ENCODE measurements at places on chromosomes 3 and 15.

DNA sequence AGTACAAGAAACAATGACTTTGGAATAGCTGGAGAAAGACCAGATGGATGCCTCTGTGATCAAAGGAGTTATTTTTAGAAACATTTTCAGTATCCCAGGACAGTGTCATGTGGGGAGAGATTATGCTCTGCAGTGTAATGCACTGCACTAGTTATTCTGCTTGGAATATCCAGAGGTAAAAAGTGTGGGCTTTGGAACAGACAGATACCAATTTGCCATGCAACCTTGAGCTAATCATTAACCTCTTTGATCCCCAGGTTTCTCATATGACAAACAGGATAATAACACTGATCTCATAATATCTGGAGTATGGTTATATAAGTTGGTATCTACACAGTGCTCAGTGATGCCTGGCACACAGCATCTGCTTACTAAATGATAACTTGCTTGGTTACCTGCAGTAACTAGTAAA, 12.2 kb upstream of the SLC7A14 start:
- no peak for DNase-seq

DNA sequence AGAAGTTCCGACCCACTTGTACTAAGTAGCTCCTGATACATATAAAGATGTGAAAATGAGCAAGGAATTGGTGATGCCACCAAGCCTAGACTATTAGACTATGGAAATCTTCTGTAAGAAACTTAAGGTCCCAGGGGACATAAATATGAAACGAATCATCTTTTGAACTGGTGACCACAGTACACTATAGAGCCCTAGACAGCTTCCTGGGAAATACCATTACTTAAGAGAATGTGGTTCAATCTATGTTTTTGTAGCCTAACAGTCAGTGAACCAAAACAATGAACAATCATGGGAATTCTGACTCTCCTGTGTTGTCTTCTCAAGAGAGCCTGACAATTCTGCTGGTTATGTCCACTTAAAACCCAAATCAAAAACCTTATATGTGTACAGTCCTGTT, 191.6 kb downstream of the GREM1 start:
- no peak for DNase-seq

DNA sequence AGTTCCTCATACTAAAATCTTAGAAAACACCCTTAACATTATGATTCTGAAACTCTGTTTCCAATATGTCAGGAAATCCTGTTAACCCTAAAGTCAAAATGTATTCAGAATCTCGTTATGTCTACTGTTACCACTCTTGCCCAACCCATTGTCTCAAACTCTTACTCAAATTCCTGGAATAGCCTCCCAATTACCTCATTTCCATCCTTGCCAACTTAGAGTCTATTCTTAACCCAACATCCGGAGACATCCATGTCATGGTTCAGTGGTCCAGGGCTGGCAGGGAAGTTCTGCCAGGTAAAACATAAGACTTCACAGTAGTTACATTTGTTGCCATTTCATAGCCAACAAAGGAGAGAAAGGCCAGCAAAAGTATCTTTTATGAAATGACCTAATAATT, 593.9 kb downstream of the PYDC2 start:
- DNase-seq: no peak

DNA sequence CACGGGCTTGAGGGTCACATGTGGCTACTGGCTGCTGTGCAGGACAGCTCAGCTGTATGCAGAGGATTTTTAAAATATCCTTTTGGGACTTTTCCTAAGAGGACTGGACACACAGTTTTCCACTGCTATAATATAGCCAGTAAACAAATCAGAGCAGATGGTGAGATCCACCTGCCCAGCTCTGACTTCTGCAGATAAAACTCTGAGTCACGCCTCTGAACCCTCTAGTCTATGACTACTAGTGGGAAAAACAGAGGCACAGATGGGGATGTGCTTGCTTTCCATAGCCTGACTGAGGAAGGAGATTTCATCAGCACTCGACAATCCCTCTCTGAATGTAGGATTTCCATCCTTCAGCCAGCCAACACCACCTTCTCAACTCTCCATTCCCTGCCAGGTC, 45.1 kb downstream of the COLQ start:
- DNase-seq: no peak

DNA sequence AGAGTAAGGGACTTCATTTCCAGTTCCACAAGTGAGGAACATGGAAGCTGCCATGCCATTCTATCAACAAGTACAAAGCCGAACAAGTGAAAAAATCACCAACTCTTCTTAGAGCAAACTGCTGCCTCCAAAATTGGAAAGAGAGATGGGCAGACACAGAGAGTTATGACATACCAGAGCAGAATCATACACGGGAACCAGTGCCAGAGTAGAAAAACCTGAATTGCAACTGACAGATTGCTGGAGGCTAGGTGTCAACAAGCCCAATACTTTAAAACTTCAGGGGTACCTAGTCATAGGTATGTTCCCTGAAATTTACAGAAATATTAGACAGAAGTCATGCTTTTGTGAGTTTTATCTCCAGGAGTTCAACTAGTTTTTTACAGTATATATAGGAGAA, 62.0 kb downstream of the TTBK2 start:
- no peak for DNase-seq

All from iPS DF 6.9 (cell line).